LHCN-M2 (cell line): ENCODE measurements at places on chromosomes 6 and 20. TPM values are rescaled to one million over a fixed set of nuclear protein-coding genes. Genes with fewer than 3 reads are reported as not detected.

DNA sequence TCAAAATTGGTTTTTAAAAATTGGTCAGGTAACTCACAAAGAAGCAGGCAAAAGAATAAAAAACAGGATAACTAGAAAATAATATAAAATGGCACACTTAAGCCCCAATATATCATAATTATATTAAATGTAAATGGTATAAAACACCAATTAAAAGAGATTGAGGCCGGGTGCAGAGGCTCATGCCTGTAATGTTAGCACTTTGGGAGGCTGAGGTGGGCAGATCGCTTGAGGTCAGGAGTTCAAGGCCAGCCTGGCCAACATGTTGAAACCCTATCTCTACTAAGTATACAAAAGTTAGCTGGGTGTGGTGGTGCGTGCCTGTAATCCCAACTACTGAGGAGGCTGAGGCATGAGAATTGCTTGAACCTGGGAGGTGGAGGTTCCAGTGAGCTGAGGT is 36.1 kb downstream of the TCP11 start:
- DNase-seq = no peak

- no peak for DNase-seq
These were observed 298.1 kb upstream of the FOXQ1 start for GRCh38 chr6:1013656-1014430.

The CCN6 gene
- not detected in 2 replicates for total RNA-seq

DNA sequence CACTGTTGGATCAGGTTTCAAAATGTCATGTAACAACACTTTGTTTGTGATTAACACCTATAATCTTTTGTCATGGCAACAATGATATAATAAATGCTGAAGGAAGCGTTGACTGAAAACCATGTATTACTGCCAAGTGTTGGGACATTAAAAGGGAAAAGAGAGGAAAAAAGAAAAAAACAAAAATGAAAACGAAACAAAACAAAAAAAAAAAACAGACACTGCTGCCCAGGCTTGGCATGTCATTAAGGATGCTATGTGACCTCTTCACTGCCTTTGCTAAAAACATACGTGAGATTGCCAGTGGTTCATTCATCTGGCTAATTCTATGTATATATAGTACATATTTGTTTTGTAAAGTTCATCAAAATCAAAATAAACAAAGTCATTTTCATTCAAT is 516.7 kb upstream of the RNF217 start:
- no peak for DNase-seq

GRCh38 chr6:148565930-148566663 is 180.7 kb upstream of the UST start:
- peak; percentile 90 for DNase-seq

- DNase-seq = no peak
These were observed 136.5 kb upstream of the CDH4 start for GRCh38 chr20:61115364-61116065.

The GABRR1 gene
- not detected in 2 replicates for total RNA-seq

GRCh38 chr6:31586599-31587281 is 663 bp downstream of the LST1 start:
- no peak for DNase-seq

GRCh38 chr6:53159558-53159957 is 10.9 kb upstream of the GCM1 start:
- DNase-seq = peak; percentile 27

GRCh38 chr6:81816380-81816779 is 63.9 kb upstream of the TENT5A start:
- no peak for DNase-seq

GRCh38 chr6:130421585-130421984 is 55.8 kb downstream of the TMEM200A start:
- peak; percentile 53 for DNase-seq

The SIRPB1 gene
- 0.77 and 0.86 TPM in 2 replicates for total RNA-seq

The ECI2 gene
- total RNA-seq = 74.9 and 84.6 TPM in 2 replicates

- DNase-seq = no peak
These were observed 39.6 kb upstream of the MPC1 start for GRCh38 chr6:166422201-166422940.

The HTR1E gene
- not detected in 2 replicates for total RNA-seq

The FBXO5 gene
- 46.7 and 53.7 TPM in 2 replicates for total RNA-seq

DNA sequence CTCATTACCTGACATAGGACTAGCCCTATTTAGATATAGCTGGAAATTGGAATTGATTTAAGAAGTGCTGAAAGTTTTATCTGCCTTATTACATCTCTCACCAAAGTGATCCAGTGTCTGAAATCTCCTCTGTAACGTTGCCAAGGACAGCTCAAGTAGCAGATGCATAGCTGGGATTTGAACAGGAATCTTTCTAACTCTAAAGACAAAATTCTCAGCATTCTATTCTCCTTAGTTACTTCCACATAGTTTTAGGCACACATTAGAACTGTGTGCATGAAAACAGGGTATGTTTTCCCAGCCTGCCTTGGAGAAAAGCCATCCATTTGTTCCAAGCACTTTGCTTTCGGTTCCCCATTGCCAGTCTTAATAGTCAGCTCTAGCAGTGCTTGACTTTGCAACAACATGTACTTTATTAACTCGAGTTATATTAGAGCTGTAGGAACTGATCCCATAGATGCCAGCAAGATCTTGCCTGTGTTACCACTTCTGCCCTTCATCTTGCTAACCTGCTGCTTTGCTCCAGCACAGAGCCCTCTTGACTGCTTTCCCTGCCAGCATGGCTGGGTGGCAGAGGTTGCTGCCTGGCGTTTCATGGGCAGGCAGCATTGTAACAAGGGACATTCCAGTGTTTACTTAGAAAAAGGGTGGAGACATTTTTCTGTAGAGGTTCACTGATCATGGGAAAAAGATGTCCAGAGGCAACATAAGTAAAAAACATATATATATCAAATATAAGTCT is 56.1 kb upstream of the STMND1 start:
- peak; percentile 18 for DNase-seq

DNA sequence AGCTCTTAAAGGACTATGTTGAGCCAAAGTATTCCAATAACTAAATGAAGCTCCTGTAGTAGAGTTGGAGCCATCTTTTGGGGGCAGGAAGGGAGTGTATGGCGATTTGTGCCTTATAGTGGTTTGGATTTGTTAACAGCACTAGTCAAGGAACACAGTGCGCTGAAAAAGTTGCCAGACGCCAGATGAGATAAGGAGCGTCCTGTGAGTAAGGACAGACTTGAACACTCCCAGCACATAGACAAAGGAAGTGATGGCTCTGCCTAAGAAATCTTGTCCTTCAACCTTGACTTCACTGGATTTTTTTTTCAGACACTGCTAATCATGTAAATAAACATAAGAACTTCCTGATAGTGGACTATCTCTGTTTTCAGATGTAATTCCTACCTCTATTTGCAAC is 136.9 kb downstream of the TRMT11 start:
- DNase-seq = no peak

DNA sequence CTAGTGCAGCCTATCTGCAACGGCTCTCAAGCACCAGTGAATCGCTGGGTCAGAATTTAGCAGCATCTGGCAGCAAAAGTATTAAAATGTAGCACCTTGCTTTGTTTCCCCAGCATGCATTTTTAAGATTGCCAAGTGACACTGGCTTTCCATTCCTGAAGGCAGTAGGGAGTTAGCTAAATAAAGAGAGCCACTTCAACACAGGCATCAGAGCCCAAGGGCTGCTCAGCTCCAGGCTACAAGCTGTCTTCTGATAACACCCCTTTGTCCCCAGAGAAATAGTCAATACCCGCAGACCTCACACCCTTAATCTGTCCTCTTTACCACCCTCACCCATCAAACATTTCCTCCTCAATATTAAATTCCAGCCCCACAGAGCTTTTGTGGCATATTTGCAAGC is 19.7 kb upstream of the MDFI start:
- DNase-seq = no peak

DNA sequence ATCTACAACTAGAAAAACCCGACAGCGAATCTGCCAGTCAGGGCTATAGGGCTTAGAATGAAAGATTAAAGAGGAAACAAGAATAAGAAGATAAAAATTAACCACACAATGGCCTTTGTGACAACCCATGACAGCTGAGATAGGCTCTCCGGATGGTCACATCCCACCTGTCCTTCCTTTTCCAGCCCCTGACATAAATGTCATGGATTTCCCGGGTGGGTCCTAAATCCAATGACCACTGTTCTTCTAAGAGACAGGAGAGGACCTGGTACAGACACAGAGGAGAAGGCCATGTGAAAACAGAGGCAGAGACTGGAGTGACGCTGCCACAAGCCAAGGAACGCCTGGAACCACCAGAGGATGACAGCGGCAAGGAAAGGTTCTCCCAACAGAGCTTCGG is 41.8 kb downstream of the ATXN1 start:
- DNase-seq = no peak

DNA sequence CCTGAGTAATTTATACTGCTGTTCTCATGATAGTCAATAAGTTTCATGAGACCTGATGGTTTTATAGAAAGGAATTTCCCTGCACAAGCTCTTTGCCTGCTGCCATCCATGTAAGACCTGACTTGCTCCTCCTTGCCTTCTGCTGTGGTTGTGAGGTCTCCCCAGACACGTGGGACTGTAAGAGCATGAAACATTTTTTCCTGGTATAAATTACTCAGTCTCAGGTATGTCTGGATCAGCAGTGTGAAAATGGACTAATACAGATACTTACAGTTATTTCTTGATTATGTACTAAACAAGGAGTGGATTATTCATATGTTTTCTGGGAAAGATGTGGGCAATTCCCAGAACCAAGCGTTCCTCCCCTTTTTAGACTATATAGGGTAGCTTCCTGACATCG is 1.9 kb upstream of the TRIM38 start:
- no peak for DNase-seq

The ZFP57 gene
- total RNA-seq = not detected in 2 replicates

DNA sequence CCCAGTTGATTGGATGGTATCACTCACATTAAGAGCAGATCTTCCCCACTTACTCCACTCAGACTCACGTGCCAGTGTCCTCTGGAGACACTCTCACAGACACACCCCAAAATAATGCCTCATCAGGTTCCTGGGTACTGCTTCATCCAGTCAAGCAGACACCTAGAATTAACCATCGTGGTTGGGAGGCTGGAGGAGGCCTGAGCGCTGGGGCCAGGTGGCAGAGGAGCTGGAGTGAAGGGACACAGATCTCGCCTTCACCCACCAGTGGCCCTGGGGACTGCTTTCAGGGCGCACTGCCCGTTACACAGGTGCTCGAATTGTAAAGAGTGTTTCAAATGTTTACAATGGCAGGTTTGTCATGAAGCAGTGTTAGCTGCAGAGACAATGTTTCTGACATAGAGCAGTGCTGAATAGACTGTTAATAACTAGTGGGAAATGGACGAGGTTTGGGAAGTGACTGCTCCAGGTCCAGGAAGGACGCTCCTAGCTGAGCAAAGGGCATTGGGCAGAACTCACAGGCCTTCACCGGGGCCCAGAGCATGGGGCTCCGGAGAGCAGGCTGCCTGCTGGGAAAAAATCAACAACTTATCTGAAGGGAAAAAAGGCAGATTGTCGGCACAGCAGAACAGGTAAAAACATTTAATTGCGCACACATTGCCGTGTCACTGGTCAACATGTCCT is 38.4 kb downstream of the TMEM242 start:
- no peak for DNase-seq

- DNase-seq = peak; percentile 98
These were observed 38.7 kb downstream of the RGS17 start for GRCh38 chr6:153092082-153093013.

The FNDC1 gene
- total RNA-seq = not detected in 2 replicates

DNA sequence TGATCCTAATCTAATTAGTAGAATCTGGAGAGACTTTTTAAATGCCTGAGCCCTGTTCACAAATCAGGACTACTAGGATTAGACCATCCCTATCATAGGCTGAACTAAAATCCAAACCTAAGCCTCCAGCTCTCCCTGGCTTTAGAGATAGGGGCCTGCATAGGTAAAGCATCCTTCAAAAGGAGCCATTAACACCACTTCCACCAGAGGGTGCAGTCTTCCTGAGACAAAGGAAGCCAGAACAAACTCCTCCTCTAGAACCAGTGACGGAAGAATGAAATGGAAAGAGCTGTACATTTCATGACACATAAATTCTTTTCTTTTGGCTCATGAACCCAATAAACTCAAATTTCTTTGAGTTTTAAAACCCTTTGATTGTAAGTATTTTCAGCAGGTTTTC is 291.2 kb upstream of the ADGRB3 start:
- peak; percentile 60 for DNase-seq

DNA sequence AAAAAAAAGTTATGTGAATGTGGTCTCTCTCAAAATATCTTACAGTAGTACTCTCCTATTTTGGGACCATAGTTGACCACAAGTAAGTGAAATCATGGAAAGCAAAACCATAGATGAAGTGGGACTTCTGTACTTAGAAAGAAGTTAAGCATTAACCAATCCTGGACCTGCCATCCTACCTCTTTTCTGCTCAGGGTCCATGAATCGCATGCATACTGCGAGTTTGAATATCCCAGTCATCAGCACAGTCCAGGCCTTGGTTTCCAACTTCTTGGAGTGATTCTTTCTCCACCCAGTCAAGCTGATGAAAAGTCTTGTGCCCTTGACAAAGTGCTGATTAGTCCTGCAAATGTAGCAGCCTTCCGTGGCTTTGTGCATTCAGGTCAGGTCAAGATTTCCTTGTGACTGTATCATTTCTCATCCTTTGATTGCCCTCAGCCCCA is 46.0 kb downstream of the RNF217 start:
- peak; percentile 75 for DNase-seq

DNA sequence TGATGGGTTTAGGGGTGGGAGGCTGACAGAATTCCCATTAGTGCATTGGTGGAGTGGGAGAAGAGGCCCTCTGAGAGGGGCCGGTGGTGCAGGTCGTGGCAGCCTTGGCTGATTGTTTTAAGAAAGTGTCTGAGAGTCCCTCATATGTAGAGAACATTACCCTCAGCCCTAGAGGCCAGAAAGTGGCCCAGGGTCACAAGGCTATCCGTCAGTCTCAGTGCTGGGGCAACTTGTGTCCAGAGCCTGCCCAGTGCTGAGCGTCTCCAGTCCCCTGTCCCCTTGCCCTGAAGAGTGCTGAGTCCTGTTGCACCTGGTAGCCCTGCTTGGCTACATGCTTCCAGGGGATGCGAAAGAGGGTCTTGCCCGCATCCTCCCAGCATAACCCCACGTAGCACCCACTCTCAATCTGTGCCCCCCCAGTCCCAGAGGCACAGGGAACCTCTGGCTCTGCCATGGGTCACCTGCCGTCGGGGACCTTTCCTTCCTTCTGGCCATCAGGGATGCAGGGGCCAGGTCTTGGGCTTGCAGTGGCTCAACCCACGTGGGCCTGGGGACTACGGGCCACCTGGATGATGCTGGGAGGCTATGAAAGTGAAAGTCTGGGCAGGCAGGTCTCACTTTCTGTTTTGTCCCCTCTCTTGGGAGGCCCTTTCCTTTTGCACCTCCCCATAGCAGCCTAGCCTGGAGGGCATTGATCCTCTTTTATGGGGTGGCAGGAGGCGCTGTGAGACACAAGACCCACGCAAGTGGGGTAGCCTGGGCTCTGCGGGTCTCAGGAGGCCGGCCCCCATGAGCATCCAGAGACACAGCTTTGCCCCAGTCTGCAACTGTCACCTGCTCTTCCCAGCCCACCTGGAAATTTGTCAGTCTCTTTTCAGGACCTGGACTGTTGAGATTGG is 12.2 kb downstream of the DUSP15 start:
- DNase-seq = no peak

DNA sequence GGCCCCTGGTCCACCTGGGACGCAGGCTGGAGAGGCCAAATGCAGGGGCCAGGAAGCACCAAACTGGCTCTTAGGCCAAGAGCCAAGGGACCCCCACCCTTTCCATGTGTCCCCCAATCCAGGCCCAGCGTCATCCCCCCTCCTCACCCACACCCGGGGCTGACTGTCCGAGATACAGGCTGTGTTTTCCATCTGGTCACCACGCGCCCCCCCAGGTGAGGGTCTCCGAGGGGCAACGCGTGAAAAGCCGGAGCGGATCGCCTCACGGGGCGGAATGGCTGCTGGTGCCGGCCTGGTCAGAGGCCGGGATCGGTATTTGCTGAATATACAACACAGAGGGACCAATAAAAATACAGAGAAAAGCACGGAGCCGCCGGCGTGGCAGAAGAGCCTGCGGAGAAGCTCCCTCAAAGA is 5.2 kb upstream of the ABHD16B start:
- DNase-seq = no peak

The SUN5 gene
- total RNA-seq = not detected in 2 replicates
